ENCODE measurements at places on chromosomes 5 and 9. TPM values are rescaled to one million over a fixed set of nuclear protein-coding genes. Genes with fewer than 3 reads are reported as not detected.

GRCh38 chr5:153888781-153889180, 149.9 kb downstream of the FAM114A2 start:
- no peak for DNase-seq

DNA sequence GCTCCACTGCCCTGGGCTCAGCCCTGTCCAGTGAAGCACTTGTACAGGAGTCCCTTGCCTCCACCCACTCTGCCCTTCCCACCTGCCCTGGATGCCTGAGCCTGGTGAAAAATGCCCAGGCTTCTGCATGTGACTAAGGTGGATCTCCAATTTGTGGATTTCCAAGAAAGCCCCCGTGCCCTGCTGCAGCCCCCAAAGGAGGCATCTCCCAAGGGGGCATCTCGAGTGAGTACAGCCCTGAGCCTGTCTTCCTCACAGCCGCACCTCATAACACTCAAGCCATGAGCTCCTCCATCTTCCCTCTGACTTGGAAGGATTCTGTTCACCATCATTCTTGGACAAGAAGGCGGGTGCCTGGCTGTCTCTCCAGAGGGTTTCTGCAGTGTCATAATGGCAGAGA, 158.0 kb upstream of the PPP1R26 start:
- DNase-seq = peak; percentile 0

DNA sequence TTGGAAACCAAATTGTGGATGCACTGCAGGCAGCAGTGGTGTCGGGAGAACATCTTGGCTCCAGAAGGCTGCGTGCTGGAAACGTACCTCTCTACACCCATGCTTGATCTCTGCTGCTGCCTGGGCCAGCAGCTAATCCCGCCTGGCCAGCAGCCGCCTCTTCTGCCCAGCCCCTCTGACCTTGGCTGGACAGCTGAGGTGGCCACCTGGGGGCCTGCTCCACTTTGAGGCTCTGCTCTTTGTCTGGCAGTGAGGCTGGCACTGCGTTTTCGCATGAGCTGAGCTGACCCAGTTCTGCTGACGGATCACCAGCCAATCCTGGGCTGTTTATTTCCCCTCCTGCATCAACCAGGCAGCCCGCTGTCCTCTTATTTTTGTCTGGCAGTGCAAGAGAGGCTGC, 154.9 kb downstream of the TENT4A start:
- DNase-seq = no peak

DNA sequence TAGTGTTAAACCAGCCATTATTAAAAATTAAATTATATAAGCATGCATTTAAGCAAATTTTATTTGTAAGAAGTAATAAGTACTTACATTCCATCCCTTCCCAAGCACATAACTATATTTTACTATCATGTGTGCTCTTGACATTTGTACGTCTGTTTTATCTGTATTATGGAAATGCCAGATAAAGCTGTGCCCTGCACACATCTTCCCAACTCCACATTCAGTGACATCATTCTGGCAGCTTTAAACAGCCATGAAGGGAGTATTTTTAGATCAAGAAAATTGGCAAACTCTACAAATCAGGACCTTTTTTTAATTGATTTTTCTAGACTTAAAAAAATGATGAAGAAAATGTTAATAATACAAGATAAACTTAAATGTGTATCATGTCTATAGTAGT, 131.1 kb downstream of the WDR41 start:
- DNase-seq = no peak

DNA sequence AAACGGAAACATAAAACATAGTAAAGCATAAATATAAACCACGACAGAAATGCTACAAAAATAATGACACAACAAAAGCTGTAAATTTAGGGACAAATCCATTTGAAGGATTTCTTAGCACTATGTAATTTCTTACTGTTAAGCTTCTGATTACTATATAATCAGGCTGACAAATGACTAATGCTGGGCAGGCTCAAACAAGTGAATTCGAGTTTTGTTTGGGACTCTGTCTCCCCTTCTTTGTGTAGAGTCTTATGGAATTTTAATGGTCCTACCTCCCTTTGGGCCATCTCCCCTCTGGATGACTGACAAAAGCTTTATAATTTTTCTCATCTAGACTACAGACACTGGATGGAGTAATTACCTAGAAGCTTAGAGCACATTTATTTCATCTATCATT, 24.6 kb upstream of the KIF2A start:
- DNase-seq = no peak

The TMEM252 gene
- total RNA-seq = not detected

The PCDHB3 gene
- 5.7 TPM for total RNA-seq

The CCL21 gene
- not detected for total RNA-seq

Data from neural crest cell (in vitro differentiated cells).